GOT3 (cell line): ENCODE measurements at places on chromosomes 13 and 19.

GRCh38 chr19:38946229-38947010, 15.7 kb downstream of the MRPS12 start:
- no peak for DNase-seq

DNA sequence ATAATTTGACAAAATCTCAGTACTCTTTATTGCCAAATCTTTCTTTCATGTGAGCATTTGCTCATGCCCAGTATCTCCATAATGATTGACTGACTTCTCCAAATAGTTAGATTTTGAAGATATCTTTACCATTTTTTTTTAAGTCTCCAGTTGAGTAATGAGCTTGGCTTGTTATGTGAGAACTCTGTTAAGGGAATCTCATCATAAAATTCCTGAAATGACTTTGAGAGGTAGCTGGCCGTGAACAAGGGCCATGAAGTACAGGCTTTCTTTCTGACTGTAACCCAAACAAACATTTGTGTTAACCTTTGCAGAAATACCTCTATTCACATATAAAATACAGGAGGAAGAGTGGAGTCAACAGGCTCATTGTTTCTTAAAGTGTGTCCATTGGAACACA, 449.7 kb downstream of the IRS2 start:
- no peak for DNase-seq

- no peak for DNase-seq
These were observed 118.1 kb downstream of the TNFRSF19 start for GRCh38 chr13:23688336-23688735.

- no peak for DNase-seq
These were observed at the start of gene ZNF234 for GRCh38 chr19:44141191-44142058. ZNF234 (plus strand) TSS chr19:44141554; CDS start chr19:44144633, 3,079 bp downstream.

DNA sequence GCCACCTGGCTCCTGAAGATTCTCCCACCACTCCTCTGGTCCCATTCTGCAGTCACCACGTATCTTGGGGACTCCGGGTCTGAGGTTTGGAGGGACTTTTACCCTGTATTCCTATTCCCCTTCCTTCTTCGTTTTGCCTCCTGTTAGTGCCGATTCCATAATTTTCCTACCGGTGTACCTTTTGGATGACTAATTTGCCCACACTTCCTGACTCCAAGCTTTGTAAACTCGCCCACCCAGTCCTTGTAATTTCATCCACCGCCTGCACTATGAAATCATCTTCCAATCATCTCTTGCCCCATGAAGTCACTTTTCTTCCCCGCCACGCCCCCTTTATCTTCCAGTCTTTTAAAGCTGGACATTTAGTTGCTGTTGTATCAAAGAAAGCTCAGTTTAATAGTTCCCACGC, 572 bp downstream of the UCHL3 start:
- DNase-seq = no peak

- DNase-seq = no peak
These were observed 17.2 kb upstream of the CNFN start for GRCh38 chr19:42407085-42407815.

DNA sequence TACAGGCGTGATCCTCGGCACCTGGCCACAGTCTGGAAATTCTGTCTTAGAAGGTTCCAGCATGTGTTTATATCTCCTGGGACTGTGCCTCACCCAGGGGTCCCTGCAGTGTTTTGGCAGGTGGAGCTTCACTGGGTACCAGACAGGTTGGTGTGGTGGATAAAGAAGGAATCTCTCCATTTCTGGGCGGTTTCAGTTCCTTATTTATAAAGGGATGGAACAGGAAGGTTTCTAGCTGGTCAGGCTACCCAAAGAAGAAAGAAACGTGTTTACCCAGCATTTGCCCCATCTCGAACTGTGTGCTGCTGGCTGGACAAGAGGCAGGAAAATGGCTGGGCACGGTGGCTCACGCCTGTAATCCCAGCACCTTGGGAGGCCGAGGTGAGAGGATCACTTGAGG, 9.8 kb downstream of the PNPLA6 start:
- DNase-seq = no peak
